ENCODE measurements at places on chromosomes 4 and X. TPM values are rescaled to one million over a fixed set of nuclear protein-coding genes. Genes with fewer than 3 reads are reported as not detected.

ARHGAP36 gene
- not detected for total RNA-seq

DNA sequence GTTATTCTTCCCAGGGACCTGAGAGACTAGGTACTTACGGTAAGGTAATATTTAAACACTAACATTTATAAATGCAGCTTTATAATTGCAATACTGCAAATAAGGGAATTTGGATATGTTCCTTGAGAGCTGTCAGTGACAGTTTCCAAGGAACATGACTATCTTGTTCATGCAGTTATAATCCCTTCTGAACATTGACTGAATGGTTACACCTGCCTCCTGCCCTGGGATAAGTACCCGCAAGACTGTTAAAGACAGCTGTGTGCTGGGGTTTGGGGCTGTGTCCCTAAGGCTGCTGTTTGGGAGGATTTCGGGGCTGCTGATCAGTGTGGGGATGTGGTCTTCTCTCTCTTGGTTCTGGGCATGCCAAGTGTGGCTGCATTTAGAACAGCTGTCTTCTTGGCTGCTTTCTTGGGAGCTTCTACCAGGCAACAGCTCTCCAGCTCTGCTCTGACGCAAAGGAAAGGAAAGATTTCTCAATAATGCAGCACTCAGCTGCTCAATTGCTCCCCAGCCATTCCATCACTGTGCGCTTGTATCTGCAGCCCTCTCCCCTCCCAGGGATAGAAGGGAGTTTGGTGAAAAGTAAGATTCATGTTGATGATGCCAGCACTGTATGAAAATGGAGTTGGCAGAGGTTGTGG lies 298.8 kb upstream of the TAPT1 start:
- DNase-seq = peak; percentile 23

DNA sequence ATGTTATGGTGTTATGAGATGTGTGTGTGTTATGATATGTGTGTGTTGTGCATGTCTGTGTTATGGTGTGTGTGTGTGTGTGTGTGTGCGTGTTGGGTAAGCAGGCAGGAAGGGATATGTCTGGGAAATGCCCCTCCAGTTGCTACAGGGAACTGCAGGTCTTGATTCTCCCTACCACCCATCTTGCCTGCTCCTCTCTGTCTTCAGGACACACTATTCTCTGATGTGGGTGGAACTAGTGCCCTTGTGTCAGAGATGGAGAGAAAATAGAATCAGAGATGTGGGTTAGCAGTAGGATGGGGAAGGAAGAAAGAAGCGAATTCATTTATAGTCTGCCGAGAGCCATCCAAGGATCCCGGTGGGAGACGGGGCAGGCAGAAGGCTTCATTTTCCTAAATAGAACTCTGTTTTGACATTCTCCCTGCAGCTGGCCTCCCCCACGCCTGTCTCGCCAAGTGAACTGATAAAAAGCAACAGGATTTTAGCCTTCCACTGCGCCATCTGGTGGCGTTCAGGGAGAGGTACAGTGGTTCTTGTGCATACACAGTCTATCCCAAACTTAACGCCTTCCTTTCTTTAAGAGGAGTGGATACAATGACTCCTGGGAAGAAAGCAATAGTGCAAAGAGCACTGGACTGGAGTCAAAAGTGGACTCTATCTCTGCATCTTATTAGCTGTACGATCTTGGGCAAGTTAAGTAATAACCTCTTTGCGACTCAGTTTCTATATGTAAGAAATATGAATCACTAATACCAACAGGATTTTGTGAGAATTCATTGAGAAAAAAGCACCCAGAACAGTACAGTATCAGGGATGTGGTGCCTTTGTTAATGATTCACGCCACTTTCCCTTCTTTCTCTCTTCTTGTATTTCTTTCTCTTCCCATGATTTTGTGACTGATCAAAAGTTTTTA lies 14.1 kb upstream of the MGST2 start:
- peak; percentile 84 for DNase-seq

DNA sequence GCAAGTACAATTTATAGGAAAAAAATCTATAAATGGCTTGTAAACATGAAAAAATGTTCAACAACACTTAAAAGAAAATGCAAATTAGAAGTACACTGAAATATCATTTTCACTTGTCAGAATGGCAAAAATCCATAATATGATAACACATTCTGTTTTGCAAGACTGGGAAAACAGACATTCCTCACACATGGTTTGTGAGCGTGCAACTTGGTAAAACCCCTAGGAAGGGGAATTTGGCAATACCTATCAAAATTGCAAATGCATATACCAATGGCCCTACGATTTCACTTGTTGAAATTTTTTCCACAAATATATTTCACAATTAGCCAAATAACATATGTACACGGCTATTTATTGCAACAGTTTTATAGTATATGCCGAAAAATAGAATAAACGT lies 31.4 kb downstream of the TBC1D9 start:
- no peak for DNase-seq

GRCh38 chr4:18441203-18441590 lies 419.6 kb upstream of the LCORL start:
- DNase-seq = no peak

- peak; percentile 26 for DNase-seq
These were observed 775 bp downstream of the KCTD8 start for GRCh38 chr4:44447563-44448504.

GABRA4 gene
- 30.5 TPM for total RNA-seq

- DNase-seq = no peak
These were observed 139.5 kb downstream of the ANKRD50 start for GRCh38 chr4:124573056-124573455.

CHRDL1 gene
- total RNA-seq = 0.62 TPM

DNA sequence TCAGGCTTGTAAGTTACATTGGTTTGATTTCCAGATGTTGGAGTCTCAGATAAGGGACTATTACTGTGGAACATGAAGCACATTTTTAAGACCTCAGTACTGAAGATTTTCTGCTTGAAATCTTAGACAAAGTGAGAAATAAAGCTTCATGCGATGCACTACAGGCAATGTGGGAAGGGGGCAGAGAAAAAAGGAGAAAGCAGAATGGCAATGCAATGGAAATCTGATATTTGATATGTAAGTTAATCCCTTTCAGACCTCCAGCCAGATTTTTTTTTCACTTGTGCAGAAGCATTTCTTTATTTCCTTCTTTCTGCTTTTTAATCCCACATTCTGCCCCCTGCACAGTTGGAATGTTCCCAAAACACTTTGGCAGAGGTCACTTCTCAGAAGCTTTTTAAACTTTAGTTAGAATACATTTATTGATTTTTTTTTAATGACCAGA lies 174.3 kb downstream of the ADGRL3 start:
- DNase-seq = no peak

GRCh38 chr4:74376888-74377483 lies 12.0 kb downstream of the EREG start:
- DNase-seq = no peak

UGT2B17 gene
- total RNA-seq = not detected

DNA sequence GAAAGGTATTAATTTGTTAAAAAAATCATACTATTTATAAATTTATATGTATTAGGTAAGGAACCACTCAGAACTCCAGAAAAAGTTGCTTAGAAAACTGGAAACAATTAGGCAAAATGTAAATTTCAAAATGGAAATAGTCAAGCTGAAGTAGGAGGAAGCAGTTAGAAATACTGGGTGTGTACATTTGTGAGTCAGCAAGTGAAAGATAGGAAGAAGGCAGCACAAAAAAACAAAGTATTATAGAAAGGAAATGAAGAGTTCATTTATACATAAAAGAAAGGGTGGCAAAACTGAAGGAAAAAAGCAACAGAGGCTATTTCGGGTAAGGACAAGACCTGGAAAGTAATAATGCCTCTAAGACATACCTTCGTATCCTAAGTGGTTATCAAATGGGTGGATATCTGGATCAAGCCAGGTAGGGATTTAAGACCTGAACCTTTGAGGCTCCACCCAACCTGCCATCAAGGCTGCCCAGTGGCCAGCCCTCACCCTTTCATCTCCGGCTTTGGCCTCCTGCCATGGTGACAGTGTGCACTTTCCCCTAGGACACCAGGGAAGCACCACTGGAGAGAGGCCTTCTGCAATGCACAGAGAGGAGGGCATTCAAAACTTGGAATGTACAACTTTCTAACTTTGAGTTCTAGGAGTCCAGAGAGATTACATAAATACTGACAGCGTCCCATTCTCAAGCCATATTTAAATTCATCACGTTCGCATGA lies at the start of gene LRRC66:
Gene LRRC66 (minus strand): TSS at position 428 of the 722 bp plus-strand sequence. CDS start 2,750 bp downstream, outside the sequence.
- DNase-seq = no peak

OTUD6A gene
- not detected for total RNA-seq

DNA sequence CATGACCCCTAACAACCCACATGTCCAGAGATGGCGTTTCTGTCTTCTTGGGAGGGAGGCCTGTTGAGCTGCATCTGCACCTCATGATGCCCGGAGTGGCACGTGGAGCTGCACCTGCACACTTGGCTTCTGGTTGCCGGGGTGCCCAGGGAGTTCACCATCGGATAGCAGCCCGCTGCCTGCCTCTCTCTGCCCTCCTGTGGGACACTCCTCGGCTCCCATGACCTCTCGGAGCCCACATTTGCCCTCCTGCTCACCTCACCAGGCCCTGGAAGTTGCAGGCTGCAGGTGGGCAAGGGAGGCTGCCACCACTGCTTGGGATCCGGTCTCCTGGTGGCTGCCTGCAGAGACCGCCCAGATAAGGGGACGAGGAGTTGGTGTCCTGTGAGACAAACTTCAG lies 74.1 kb downstream of the TRAPPC11 start:
- DNase-seq = no peak

GRCh38 chr4:108393890-108394472 lies 225.2 kb upstream of the LEF1 start:
- DNase-seq = no peak

DNA sequence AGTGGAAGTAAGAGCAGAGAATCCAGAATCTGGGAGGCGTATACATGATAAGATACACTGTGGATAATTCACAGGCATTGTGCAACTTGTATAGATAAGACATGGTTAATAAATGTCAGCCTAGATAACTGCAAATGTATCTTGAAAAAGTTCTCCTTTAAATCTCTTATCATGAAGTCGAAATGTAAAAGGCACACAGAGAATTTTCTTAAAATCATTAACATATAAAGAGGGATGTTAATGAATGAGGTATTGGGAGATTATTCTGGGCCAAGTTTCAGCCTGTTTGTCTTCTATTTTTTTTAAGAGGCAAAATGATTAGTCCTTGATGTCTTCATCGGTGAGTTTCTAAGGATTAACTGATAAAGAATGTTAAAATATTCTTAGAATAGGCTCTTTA lies 835 bp downstream of the TDO2 start:
- no peak for DNase-seq

SSX1 gene
- total RNA-seq = not detected

DNA sequence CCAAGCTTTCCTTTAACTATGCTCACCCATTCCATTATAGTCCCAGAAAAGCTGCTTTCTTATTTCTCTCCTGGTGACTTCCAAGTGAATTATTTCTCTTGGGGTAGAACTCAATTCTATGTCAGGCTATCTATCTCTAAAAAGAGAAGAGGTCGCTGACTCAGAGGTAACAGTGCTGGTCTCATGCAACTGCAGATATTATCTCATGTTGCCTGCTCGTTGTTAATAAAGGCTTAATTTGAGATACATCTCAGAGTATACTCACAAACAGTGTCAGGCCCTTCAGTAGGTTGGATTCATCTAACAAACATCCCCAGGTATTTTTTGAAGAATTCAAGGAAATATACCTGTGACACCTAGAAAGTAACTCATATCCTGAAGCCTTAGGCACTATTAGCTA lies 2.7 kb downstream of the TMEM154 start:
- DNase-seq = no peak

- no peak for DNase-seq
These were observed 286.8 kb downstream of the CRLF2 start for GRCh38 chrX:925652-926061.

- peak; percentile 61 for DNase-seq
These were observed 177.7 kb downstream of the RBM46 start for GRCh38 chr4:154958621-154959358.

MFAP3L gene
- 3.2 TPM for total RNA-seq

GRCh38 chr4:108371282-108371681 lies 202.6 kb upstream of the LEF1 start:
- DNase-seq = no peak

PDZD4 gene
- 3.3 TPM for total RNA-seq

CCDC120 gene
- 1.1 TPM for total RNA-seq

GRCh38 chr4:142544594-142544993 lies 301.5 kb downstream of the INPP4B start:
- no peak for DNase-seq

DNA sequence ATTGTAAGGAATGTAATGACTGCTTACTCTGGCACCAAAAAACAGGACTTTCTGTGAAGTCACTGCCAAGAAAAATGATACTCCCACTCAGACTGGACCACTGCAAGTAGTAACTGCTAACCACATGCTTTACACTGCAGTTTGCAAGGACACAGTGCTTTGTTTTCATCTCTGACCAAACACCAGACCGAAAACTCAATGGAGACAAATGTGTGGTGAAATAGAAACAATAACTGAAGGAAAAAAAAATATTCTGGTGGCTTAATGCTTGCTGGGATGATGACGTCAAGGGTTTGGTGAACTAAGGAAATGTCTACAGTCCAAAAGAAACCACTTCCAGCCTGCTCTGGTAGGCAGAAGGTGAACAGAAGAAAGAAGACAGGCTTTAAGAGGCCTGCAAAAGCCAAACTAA lies 13.2 kb downstream of the GPC4 start:
- DNase-seq = no peak

GPRIN3 gene
- total RNA-seq = 11.4 TPM

RPS3A gene
- total RNA-seq = 1,187 TPM

DNA sequence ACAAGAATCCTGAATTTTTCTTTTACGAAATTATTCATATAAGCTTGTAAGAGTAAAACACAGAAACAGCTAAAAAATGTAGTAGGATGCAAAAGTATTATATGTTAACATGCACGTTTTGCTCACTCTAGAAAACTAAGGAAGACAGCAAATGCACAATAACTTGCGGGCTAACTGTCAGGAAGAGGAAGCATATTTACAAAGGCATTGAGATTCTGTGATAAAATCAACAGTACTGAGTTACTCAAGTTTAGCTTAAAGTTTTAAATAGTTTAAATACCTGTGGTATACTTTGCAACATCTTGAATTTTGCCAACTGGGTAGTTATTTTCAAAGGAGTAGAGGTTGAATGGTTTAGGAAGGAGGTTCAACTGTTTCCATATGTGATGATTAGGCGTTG lies 37.0 kb downstream of the SH2D1A start:
- no peak for DNase-seq

ASB5 gene
- total RNA-seq = 1.5 TPM

GRCh38 chrX:2972391-2972790 lies 34.0 kb upstream of the ARSH start:
- DNase-seq = no peak

DNA sequence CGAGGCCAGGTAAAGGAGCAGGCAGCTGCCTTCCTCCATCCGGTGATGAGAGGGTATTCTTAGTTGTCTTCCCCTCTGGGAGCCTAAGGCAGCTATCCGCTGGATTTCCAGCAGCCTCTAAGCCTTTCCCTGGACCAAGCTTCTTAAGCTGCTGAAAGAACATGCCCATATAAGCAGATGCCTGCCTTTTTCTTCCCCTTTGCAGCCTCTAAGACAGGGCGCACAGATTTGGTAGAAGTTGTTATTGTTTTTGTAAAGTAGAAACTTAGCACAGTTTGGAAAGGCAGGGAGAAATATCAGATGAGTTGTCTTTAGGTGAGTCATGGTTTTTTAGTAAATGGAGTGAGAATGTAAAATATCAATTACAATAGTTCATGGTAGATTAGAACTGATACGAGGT lies 210.8 kb downstream of the ARHGAP10 start:
- DNase-seq = no peak

RASSF6 gene
- not detected for total RNA-seq

LPAR4 gene
- total RNA-seq = 0.19 TPM

- no peak for DNase-seq
These were observed 974.3 kb upstream of the INTU start for GRCh38 chr4:126658411-126658810.

- no peak for DNase-seq
These were observed 16.8 kb upstream of the NFXL1 start for GRCh38 chr4:47930971-47931804.

GRCh38 chr4:139582044-139582443 lies 26.0 kb upstream of the SETD7 start:
- no peak for DNase-seq
